ENCODE measurements at places on chromosomes 7 and 10. TPM values are rescaled to one million over a fixed set of nuclear protein-coding genes. Genes with fewer than 3 reads are reported as not detected.

NPTX2 gene
- 0.81 TPM for polyA plus RNA-seq

LIPM gene
- not detected for polyA plus RNA-seq

ZNF727 gene
- 0.08 TPM for polyA plus RNA-seq

- no peak for DNase-seq
Observed at GRCh38 chr7:75559355-75559975, 67.3 kb downstream of the SPDYE5 start.

- no peak for DNase-seq
Observed at GRCh38 chr10:26467639-26468038, 29.5 kb downstream of the APBB1IP start.

GRCh38 chr10:86506499-86506898, 15.1 kb downstream of the WAPL start:
- no peak for DNase-seq

DNA sequence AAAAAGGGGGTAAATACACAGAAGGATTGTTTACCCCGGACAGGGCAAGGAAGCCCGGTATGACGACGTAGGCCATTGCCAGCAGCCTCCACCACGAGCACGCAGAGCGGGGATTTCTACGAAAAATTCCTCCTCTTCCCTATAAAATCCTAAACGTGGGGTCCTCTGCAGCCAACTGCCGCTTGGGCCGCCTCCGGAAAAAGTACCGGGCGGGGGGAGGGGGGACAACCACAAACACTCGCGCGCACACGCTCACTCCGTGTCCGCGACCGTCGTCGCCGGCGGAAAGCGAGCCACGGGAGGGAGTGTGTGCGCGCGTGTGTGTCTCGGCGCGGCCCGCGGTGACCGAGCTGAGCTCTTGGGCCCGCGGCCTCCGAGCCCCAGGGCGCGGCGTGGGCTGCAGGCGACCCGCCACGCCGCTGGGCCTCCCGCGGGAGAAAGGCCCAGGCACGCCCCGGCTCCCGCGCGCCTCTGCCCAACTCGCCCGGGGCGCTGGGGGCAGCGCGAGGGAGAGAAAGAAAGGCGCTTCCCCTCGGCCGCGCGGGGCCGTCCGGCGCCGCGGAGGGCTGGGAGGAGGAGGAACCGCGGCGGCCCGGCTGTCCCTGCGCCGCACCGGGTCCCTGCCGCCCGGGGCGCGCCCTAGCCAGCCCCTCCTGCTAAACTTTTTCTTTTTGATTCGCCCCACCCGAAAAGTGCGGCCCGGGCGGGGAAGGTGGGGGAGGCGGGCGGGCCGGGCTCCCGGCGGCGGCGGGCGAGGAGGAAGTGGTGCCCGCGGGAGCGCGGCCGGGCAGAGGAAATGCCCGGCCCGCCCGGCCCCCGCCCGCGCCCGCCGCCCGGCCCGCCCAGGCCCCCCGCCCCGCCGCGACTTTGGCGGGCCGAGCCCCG, 1.5 kb downstream of the CTBP2 start:
- DNase-seq = peak; percentile 68

DNA sequence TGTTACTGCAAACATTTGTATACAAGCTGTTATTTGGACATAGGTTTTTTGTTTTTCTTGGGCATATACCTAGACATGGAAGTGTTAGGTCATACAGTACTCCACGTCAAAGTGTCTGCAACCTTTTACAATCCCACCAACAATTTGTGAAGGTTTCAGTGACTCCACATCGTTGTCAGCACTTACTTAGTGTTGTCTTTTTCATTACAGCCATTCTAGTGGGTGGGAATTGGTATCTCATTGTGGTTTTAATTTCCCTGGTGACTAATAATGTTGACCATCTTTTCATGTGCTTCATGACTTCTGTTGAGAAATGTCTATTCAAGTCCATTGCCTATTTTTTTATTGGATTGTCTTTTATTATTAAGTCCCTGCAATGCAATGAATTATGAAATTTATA, 95.0 kb downstream of the UBE3C start:
- DNase-seq = no peak

DNA sequence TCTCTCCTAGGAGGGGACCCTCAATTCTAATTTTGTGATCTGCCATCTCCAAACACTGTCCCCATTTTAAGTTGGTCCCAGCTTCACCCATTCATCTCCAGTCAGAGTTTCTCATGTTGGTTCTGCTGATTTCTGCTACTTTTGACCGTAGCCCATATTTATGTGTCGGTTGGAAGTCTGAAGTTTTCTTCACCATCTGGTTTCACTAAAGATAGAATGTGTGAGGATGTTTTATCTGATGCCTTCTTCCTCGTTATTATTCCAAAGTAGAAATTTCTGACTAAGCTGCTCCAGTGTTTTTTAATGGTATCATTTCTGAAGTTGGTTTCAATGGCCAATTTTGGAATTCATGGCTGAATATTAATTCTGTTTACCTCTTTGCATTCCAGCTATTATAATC, 21.3 kb upstream of the IFIT2 start:
- DNase-seq = no peak

DNA sequence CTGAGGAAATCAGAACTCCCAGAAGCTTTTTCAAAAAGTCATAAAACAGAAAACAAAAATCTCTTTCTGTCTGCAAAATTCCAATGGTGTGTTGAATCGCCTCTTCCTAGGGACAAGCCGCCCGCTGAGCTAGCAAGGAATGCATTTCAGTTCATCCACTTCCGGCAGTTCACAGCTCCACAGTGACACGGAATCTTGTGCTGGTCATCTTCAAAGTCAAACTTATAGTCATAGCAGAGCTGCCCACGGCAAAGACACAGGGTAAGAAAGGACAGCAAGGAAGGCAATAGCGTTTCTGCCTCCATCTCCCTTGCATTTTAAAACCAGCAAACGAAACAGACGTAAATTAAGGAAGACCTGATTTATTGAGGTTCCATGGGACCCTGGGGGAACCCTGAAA, 111.2 kb downstream of the GALNT11 start:
- DNase-seq = peak; percentile 25
